ENCODE measurements at places on chromosomes 4 and X.

GRCh38 chr4:186024637-186025407 is 44.1 kb upstream of the TLR3 start:
- DNase-seq = no peak

- DNase-seq = no peak
Measured at GRCh38 chrX:6002056-6002455, 226.6 kb downstream of the NLGN4X start.

- DNase-seq = no peak
Measured at GRCh38 chr4:102217775-102218355, 127.4 kb downstream of the SLC39A8 start.

DNA sequence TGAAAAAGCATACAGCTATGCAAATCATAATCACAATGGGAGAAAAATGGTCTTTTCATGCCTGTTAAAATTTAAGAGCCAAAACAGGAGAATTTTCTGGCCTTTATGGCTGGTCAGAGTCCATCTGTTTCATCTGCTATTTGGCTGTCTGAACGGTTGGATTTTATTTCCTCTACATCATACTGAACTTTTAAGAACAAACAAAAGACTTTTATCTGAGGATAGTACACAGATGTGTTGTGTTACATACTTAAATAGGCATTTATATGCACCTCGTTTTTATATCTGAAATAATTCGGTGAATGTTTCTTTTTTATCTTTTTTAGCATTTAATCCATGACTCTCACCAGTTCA is 18.0 kb upstream of the WWC2 start:
- no peak for DNase-seq

GRCh38 chr4:164424846-164425245 is 329.1 kb upstream of the SMIM31 start:
- no peak for DNase-seq

- DNase-seq = no peak
Measured at GRCh38 chr4:41319553-41319952, 62.8 kb downstream of the UCHL1 start.

GRCh38 chr4:71210823-71211222 is 128.0 kb upstream of the SLC4A4 start:
- no peak for DNase-seq

DNA sequence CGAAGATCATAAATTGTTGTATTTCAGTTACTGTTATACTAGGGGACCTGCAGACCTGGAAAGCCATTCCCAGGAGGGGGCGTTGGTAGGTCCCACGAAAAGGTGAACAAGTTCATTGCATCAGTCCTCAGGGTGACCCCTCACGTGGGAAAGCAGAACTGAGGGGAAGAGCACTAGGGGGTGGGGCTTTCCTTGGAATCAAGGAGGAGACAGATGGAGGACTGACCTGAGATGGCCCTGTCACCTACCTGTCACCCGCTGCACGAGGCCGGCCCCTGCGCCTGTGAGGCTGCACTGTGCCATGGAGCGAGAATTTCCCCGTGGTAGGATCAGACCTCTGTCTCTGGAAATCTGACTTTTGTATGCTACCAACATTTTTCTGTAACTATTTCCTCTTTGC is 41.8 kb upstream of the CLDN24 start:
- no peak for DNase-seq

GRCh38 chr4:100075056-100075455 is 115.2 kb downstream of the DDIT4L start:
- no peak for DNase-seq

DNA sequence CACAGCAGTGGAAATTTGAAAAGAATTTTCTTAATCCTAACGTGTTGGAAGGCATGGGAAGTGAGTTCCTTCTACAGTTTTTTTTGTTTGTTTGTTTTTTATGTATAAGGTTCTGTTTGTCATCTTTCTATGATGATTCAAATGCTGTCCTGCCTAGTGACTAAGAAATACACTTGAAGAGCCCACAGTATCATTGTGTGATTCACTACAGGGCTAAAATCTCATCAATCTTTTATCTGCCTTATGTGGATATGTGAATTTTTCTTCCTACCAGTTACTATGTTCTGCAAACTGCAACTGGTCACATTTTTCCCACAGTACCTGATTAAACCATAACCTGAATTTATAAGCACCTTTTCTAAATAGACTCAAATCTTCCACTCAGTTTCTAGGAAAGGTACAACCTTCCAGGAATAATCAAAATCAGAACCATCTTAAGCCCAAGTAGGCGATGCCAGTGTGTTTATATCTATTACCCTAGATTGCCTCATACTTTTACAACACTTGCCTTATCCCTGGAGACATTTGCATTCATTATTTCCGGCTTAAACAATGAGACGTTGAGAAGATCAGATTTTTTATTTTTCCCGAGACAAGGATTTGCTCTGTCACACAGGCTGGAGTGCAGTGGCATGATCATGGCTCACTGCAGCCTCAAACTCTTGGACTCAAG is 214.6 kb upstream of the GALNT7 start:
- no peak for DNase-seq
